ENCODE measurements at places on chromosomes 1 and 21.
A peak's percentile ranks its signal among the peaks of the same experiment; 100 is the strongest.

DNA sequence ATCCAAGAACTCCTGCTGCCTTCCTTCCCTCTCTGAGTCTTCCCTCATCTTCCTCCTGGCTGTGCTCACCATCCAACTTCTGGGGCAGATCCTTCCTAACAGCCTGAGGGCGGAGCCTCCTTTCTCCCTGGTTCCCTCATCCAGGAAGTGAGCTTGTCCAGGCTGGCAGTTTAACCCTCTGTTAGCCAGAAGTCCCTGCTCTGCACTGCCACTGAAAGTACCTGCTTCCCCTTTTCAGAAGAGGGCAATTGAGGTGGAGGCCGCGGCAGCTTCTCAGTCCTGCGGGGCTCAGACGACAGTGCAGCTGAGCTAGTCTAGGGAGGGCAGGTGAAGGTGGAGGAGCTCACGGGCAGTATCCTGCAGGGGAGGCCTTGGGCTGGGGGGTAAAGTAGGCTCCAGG is 149.1 kb downstream of the FCRL5 start:
- DNase-seq = no peak

- DNase-seq = no peak
Observed at GRCh38 chr1:170676628-170677027, 12.7 kb downstream of the PRRX1 start.

DNA sequence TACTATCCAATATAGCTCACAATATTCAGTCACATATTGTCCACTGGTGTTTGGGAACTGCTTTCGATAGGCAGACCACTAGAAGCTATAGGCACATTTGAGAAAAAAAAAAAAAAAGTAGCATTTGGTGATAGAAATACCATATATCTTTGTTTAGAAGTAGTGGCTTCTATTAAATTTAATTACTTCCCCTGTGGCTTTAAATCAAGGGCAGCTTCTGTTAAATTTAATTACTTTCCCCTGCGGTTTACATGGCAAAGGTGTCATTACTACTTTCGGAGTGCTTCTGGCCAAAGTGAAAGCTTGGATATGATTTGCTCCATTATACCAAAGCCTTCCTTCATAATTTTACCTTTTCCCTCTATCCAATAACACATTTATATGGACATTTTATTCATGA is 229.9 kb downstream of the TTLL7 start:
- DNase-seq = peak; percentile 73

GRCh38 chr1:5917281-5917590 is 75.0 kb downstream of the NPHP4 start:
- no peak for DNase-seq

- DNase-seq = no peak
Observed at GRCh38 chr1:169184812-169185211, 78.3 kb downstream of the ATP1B1 start.

- no peak for DNase-seq
Observed at GRCh38 chr1:13737398-13737797, 37.4 kb downstream of the PRDM2 start.

DNA sequence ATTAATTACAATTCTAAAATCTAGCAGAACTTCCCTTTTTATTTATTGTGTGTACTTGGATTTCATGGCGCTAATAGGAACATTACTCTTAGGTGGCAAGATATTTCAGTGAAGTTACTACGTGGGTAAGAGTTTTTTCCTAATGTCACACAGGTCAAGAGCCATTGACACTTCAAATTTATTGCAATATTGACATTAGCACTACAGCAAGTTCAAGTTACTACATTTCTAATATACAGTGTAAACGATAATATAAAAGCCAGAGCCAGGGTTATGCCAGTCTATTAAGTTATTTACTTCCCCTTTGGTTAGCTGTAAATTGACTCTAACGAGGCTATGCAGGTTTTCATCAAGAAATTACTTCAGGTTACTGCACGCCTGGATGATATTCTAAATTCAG is 29.7 kb downstream of the CHODL start:
- DNase-seq = no peak

GRCh38 chr1:44405798-44406736 is 1.0 kb downstream of the RNF220 start:
- DNase-seq = no peak

DNA sequence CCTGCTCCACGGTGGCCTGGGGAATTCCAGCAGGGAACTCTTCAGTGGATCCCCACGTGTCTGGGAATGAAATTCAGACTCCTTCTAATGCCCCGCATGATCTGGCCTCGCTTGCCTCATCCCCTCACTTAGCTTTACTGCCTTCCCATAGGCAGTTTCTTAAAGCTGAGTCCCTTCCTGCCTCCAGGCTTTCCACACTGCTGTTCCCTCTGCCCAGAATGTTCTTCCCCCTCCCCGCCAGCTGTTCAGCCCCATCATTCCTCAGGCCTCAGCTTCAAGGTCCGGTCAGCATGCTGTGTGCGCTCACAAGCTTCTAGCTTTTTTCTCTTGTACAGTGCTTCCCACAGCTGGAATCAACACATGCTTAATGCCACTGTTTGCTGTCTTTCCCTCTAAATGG is 54.9 kb upstream of the WASF2 start:
- DNase-seq = no peak

DNA sequence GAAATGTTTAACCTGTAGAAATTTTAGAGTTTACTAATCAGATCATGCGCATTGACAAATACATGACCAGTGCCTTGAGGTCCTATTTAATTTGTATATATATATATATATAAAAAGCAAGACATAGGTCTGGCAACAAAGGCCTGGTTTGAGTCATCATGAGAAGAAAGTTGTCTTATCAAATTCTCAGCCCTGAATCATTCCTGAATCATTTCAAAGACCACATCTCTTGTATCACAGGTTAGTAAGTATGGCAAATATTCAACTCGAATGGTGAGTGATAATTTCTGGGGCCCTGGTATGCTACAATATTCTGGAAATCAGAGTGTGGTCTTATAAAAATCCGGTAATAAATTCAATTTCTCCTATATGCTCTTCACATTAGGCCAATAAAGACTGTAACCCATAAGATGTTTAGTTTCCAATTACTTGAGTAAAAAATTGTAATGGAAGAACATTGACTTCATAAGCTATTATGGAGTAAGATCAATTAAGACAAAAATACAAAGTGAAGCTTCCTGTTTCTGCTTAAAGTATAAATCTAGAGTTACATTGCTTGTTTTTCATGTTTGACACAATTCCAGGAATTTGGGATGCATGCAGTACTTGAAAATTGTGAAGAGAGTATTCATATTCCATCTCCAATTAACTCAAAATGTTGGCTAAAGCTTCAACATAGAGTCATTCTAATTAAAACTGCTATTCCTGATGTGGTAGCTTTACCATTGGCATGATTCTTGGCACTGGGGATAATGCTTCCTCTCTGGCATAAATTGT is 309.4 kb downstream of the BRINP3 start:
- DNase-seq = no peak

DNA sequence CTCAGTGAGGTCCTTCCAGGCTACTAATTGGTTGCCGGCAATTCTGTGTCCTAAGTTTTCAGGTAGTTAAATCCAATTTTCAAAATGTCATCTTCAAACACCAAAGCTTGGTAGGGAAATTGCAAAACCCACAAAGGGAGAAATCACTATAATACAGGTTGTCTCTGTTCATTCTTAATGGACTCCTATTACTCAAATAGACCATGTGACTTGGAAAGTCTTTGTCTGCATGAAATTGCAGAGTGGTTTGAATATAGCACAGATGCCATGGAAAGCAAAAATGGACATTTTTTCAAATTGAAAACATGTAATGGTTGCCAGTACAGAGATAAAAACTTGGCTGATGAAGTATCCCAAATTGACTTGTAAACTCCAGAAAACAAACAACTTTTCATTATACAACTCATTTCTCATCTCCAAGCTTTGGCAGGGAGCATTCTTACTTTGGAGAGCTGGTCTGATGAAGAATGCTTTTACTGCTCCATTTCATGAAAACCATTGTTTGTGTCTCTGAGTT is 169.5 kb upstream of the PKN2 start:
- no peak for DNase-seq

GRCh38 chr21:27649323-27649722 is 682.4 kb upstream of the ADAMTS5 start:
- no peak for DNase-seq

DNA sequence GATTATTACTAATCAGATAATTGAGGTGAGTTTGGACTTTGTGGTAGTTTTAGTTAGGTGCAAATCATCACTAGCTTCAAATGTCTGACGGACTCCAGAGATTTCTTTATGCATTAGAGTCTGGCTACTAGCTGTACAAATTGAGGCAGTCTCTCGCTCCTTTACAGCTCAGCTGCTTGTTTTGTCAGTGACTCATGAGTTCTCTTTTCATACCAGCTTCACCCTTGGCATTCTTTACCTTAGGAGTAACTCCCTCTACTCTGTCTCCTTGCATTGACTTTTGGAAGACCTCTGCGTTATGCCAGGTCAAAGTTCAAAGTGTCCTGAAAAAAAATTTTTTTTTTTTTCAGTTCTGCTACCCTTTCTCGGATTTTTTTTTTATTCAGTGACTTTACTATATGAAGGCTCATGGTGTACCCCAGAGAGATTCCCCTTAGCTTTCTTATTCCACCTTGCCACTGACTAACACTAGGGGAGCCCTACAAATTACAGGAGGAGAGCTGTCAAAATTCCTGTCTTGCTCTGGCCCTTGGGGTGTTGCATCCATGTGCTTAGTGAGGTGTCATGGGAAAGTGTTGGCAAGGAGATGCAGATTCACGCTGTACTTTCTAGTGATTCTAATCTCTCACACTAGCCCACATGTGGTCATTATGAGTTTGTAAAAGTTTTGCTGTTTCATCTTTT is 576.6 kb downstream of the ADGRL2 start:
- DNase-seq = no peak

DNA sequence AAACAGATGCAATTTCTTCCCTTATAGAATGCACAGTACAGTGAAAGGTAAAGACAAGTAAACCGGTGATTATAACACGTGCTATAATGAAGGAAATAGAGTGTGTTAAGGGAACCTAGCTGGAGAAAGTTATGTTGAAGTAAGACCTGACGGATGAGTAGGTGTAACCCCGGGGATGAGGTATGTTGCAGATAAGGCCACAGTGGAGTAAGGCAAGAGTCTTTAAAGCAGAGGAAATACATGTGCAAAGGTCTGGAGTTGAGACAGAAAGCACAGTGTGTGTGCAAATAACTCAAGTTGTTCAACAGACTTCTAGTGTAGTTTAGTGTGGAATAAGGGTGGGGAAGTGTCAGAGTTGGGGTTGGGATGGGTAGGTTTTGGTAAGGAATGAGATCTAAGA is 2.9 kb downstream of the DBT start:
- DNase-seq = no peak

- no peak for DNase-seq
Observed at GRCh38 chr21:44957047-44957831, 17.4 kb downstream of the SLX9 start.

DNA sequence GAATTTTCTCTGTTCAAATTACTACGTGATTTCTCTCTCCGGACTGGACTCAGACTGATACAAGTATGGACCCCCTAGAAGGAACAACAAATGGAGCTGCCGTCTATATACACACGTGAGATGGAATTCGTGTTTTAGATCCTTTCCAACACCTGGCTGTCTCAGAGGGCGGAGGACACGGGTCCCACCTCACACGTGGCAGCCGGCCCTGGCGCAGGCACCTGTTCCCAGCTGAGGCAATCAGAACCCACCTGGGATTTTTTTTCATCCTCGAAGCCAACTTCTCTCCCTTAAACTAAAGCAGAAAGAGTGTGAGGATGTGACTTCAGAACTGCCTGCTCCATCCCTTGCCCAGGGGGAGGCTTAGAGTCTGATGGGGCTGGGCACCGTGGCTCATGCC is 34.1 kb upstream of the SCCPDH start:
- no peak for DNase-seq

- DNase-seq = peak; percentile 5
Observed at GRCh38 chr1:174689524-174689923, 241.8 kb downstream of the GPR52 start.

DNA sequence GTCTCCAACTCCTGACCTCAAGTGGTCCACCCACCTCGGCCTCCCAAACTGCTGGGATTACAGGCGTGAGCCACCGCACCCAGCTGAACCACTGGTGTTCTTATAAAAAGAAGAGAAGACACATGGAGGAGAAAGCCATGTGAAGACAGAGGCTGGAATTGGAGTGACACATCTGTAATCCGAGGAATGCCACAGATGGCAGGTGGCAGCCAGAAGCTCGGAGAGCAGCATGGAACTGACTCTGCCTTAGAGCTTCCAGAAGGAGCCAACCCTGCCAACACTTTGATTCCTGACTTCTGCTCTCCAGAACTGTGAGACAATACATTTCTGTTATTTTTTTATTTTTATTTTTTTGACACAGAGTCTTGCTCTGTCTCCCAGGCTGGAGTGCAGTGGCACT is 59.0 kb upstream of the ATP2B4 start:
- DNase-seq = no peak

GRCh38 chr21:31557421-31558188 is 101.9 kb upstream of the SOD1 start:
- peak; percentile 51 for DNase-seq

GRCh38 chr1:172069534-172069933 is 228.2 kb downstream of the DNM3 start:
- no peak for DNase-seq

GRCh38 chr1:87064309-87064708 is 149.9 kb downstream of the HS2ST1 start:
- DNase-seq = no peak

- no peak for DNase-seq
Observed at GRCh38 chr1:17723684-17724083, 31.4 kb upstream of the ACTL8 start.

- no peak for DNase-seq
Observed at GRCh38 chr1:175408986-175409385, 216.4 kb upstream of the KIAA0040 start.

- DNase-seq = no peak
Observed at GRCh38 chr1:47682198-47682597, 244.4 kb downstream of the FOXD2 start.

GRCh38 chr21:25858325-25858724 is 123.6 kb downstream of the GABPA start:
- DNase-seq = no peak

- DNase-seq = no peak
Observed at GRCh38 chr1:25610822-25611630, 5.6 kb upstream of the MAN1C1 start.

DNA sequence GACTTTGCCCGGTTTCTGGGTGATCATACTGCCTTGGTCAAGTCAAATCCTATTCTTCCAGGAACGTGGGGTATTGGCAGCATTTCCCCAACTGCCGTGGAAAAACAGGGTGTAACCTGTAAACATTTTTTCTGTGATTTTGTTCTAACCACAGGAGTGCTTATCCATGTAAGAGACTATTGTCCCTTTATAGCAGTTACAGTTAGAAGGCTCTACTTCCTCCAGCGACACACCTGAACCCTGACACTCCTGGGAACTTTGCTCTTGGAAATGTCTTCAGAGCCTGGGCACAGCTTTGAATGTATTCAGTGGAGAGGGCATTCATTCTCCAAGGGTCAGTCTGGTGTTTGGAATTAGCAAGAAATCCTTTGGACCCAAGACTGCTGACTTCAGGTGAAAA is 26.4 kb upstream of the ARHGEF10L start:
- DNase-seq = no peak

DNA sequence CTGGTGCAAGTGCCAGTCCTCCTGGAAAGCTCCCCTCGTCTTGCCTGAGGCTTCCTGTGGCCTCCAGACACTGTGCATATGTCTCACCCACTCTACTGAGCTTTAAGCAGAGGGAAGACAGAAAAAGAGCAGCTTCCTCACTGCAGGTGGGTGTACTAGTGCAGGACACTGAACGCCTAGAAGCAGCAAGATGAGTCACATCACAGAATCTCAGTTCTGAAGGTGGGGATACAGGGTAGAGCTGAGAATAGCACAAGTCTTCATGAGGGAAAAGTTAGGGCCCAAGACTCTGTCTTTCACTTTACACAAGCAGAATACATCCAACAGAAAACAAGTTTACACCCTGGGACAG is 37.4 kb downstream of the PCAT6 start:
- no peak for DNase-seq

GRCh38 chr1:228404107-228404720 is 2.4 kb downstream of the TRIM11 start:
- DNase-seq = no peak
